ENCODE measurements at places on chromosomes 5 and 9.
A peak's percentile ranks its signal among the peaks of the same experiment; 100 is the strongest.

DNA sequence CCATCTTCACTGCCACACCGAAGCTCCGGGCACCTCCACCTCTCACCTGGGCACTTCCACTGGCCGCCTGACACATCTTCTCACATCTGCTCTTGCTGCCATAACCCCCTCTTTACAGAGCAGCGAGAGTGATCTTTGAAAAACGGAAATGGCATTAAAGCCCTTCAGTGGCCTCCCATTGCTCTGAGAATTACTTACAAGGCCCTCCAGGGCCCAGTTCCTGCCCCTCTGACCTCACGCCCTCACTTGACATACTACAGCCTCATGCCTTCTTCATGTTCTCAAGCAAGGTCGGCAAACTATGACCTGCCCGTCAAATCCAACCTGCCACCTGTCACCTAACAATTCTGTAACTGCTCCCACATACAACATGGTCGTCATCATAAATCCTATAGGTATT is 187.3 kb downstream of the NR3C1 start:
- H3K27me3 ChIP-seq, result no peaks in the 10 kb centered on the region
- peaks cover 88% of the 10 kb centered on the region for H3K4me1 ChIP-seq
- DNase-seq, result no peak

DNA sequence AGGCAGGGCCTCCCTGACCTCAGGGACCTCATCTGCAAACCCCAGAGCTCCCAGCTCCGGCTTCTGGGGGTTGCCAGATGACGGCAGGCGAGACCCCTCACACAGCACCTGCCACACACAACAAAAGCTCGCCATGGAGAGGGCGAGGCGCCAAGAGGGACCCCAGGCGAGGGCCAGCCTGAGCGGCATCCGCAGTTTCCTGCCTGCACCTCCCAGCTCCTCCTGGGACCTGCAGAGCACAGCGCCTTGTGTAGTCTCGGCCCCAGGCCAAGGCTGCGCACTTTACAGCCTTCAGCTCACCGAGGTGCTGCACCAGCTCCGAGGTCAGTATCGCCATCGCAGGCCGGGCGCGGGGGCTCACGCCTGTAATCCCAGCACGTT is 82.4 kb upstream of the ADAMTS2 start:
- DNase-seq, result no peak
- H3K4me1 ChIP-seq, result peaks cover 21% of the 10 kb centered on the region
- H3K4me3 ChIP-seq, result no peak overlapping the region

- peaks cover 3% of the 10 kb centered on the region for H3K27me3 ChIP-seq
- H3K27ac ChIP-seq, result no peak overlapping the region
- DNase-seq, result no peak
- no peaks in the 10 kb centered on the region for H3K4me1 ChIP-seq
- H3K36me3 ChIP-seq, result no peaks in the 10 kb centered on the region
Measured at GRCh38 chr5:143791848-143792731, 19.9 kb upstream of the HMHB1 start.

DNA sequence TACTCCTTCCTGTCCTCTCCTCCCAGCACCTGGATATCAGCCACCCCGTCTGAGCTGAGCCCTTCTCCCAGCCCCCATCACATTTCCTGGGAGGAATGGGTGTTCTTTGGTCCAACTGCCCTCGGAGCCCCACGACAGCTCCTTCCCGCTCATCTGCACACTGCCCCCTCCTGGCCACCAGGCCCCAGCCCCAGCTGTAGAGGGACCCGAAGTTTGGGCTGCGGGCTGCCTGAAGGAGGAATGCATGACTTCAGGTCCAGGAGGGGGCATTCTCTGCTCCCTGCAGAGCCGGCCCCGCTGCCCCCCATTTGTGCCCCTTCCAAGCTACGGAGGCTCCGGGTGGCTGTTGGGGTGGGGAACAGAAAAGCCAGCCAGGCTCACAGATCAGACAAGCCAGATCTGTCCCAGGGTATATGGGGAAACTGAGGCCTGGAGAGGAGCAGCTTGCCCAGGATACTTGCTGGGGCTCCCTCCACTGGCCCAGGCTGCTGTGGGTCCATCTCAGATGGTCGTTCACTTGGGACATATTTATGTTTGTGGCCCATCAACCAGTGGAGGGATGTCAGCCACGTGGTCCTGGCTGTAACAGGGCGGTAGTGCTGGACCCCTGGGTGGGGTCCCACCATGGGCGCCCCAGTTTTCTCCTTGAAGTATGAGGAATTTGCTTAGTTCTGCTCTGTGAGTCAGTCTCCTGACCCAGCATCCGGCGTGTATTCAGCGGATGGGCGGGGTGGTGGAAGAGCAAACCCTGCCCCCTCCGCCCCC is 33.1 kb downstream of the DAB2IP start:
- H3K36me3 ChIP-seq, result peaks cover 16% of the 10 kb centered on the region
- no peak overlapping the region for H3K4me3 ChIP-seq
- H3K27me3 ChIP-seq, result no peaks in the 10 kb centered on the region
- H3K4me1 ChIP-seq, result peaks cover 67% of the 10 kb centered on the region

DNA sequence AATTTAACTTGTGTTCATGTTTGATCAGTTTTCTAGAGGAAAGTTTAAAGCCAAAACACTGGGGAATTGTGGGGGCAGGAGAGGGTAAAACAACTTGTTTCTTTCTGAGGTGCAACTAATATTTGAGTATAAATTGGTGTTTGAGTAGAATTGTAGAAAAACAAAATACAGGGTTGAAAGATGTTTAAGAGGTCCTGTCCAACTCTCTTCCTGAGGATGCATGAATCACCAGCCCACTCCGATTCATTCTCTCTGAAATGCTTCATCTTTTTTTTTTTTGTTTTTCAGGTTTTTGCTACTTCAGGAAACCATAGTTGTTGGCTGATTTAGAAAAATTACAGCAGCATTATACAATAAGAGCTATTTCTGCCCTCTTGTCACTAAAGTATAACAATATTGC is 42.4 kb upstream of the TMC1 start:
- no peak overlapping the region for H3K4me3 ChIP-seq
- peak overlapping the region; percentile 97 for H3K27ac ChIP-seq
- H3K36me3 ChIP-seq, result peaks cover 6% of the 10 kb centered on the region
- peaks cover 40% of the 10 kb centered on the region for H3K4me1 ChIP-seq
- no peak for DNase-seq

Data from nephron progenitor cell (in vitro differentiated cells).